ENCODE measurements at places on chromosomes 3 and 15.

GRCh38 chr3:147615035-147615434 is 205.9 kb downstream of the ZIC1 start:
- no peak for DNase-seq

DNA sequence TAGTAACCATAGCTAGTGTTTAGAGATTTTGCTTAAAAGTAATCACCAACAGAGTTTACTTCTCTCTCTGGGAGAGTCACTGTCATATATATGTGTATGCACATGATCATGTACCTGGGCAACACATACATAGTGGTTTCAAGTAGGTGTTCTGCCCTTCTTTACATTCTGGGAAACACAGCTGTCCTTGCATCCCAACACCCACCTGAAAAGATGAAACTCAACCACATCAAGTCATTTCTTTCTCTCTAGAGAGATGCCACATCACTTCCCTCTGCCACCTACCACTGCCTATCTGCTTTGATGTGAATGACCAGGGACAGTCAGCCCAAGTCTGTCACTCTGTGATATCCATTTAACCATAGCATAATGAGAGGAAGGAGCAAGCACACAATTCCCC is 155.8 kb upstream of the GADL1 start:
- DNase-seq, result no peak

GRCh38 chr15:61033940-61034677 is 195.0 kb downstream of the RORA start:
- DNase-seq, result no peak

- DNase-seq, result no peak
These were observed 4.5 kb downstream of the THRB start for GRCh38 chr3:24490151-24490550.

GRCh38 chr3:102332205-102332604 is 102.6 kb upstream of the ZPLD1 start:
- DNase-seq, result no peak

- DNase-seq, result no peak
These were observed 7.1 kb downstream of the GUCA1C start for GRCh38 chr3:108946292-108947285.

DNA sequence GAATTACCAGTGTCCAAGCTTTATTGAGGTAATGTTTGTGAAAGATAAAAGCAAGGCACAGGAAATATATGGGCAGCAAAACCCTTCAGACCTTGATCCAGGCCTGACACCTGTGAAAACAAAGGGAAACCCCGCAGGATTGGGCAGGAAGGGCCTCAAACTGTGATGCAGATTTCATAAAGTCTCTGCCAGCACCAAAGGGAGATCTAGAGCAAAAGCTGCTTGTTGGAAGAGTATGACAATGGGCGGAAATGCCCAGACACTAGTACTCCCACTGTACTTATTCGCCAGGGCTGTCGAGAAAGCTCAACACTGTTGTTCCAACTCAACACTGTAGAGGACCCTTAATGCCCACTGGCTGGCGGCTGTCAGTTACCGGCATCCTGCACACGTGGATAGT is 207.9 kb downstream of the CD47 start:
- DNase-seq, result no peak

GRCh38 chr15:62799037-62799436 is 243.5 kb upstream of the TPM1 start:
- DNase-seq, result no peak

DNA sequence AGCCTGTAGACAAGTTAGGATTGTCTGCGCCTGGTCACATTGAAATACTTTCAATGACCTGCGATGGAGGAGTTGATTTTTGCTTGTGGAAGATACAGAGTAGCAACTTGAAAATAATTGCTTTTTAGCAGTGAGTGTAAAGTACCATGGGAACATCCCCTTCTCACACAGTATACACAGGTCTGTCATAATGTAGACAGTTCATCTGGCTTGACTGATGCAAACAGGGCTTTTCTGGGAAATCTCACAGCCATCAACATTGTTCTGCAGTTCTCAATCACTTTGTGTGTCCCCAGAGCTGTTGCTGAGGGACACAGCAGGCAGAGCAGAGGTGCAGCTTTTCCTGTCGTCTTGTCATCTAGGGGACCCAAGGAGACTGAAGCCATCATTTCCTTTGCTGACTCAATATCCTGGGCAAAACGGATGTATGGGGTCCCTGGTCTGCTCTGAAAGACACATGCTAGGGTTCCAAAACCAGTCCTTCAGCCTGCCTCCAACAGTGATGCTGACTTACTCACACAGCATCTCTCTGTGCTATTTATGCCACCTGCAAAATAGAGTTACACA is 5.3 kb upstream of the REC114 start:
- no peak for DNase-seq

- no peak for DNase-seq
These were observed 31.8 kb downstream of the MITF start for GRCh38 chr3:69770976-69771634.

DNA sequence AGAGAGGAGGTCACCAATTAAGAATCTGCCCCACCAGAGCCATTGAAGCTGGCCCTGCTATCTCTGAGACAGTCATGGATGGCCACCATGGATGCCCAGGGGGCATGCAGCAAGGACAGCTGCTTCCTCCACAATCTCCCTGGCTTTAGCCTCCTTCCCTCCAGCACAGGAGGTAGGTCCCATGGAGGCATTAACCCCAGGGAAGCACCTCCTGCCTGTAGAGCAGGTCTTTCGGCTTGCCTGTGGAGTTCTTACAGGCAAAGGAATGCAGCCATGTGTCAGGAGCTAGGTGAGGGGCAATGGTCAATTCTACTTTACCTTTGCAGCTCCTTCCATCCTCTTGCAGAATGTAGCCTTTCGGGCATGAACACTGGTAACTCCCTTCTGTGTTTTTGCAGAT is 93.8 kb downstream of the DUT start:
- DNase-seq, result no peak

DNA sequence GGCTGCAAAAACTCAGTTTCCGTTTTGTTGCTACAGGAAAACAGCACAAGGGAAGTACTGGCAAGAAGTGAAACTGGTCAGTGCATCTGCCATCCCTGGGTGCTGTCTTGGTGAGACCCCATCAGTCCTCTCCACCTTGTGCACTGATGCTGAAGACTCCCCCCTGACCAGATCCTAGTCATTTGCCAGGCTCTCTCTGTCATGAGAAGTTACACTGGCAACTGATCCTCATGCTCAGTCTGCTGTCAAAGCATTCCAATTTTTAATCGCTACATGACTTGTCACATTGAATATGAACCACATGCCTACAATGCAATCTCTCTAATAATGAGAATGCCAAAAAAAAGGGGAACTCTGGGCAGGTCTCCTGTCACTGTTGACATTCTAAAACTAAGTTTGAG is 296.5 kb downstream of the ZIC1 start:
- DNase-seq, result no peak

GRCh38 chr3:103389356-103389755 is 954.5 kb downstream of the ZPLD1 start:
- no peak for DNase-seq

Data from stimulated activated naive B cell treated with anti-CD40 and anti-IgM and Interleukin-4, amounts not matched to agents 10 μg/mL and 1 μg/mL and 100 μg/mL, for 72 hours (primary cell).